SK-N-SH (cell line): ENCODE measurements at places on chromosomes 5 and 9.

DNA sequence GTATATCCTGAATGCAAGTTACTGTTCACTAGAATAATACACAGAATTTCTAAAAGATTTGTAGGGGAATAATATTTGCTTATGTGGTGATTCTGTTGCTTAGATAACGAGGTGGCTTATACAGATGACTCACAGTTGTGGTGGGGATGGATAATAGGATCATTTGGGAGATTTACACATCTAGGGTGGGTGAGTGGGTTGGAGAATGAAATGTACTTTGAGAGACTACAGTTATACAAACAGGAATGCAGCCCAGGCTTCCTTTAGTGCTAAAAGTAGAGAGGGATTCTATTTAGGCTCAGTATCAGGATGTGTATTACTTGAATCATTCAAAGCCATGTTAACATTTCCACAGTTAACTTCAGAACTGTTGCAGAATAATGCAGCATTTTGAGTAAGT lies 1.8 kb downstream of the CTXN3 start:
- H3K27me3 ChIP-seq: peaks cover 28% of the 10 kb centered on the region; the same call in 1 of the 2 replicates
- H3K4me3 ChIP-seq: no peak overlapping the region
- H3K4me1 ChIP-seq: no peaks in the 10 kb centered on the region
- H3K27ac ChIP-seq: no peak overlapping the region
- DNase-seq: no peak

DNA sequence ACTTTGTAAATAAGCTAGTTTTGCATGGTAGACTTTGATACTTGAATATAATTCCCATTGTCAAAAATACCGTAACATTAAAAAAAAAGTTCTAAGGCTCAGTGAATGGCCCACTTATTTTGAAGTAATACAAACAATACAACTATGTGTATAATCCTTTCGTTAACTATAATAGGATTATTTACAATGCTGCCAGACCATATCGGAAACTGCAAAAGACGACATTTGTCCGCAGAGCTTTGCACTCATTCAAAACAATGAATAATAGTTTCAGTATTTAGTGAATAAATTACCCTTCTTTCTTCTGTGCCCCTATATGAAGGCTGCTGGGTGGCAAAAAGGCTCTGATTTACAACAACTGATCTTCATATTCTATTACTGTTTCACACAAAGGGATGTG lies 121.8 kb downstream of the DROSHA start:
- H3K27ac ChIP-seq: no peak overlapping the region
- H3K4me1 ChIP-seq: peaks cover 49% of the 10 kb centered on the region

DNA sequence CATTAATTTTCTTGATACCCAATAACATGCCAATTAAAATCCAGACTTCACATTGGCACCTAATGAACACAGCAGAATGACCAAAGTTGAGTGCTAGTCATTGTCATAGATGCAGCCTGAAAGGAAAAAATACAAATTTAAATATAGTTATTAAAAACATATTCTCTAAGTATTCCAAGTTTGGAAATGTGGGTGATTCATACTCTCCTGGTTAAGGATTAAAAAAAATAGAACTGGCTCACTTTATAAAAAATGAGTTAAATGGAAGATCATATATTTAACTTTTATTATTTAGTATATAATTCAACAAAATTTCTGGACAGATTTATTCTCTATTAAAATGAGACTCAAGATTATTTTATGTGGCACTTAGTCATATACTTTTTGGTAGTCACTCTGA lies 33.2 kb upstream of the RICTOR start:
- H3K4me1 ChIP-seq: no peaks in the 10 kb centered on the region
- DNase-seq: no peak
- no peaks in the 10 kb centered on the region; the same call in 1 of the 2 replicates for H3K27me3 ChIP-seq
- no peaks in the 10 kb centered on the region for H3K36me3 ChIP-seq
- H3K27ac ChIP-seq: no peak overlapping the region

GRCh38 chr5:139388198-139388821 lies 1.4 kb downstream of the MZB1 start:
- no peaks in the 10 kb centered on the region for H3K36me3 ChIP-seq
- no peaks in the 10 kb centered on the region for H3K4me1 ChIP-seq
- H3K27me3 ChIP-seq: peaks cover 5% of the 10 kb centered on the region; the same call in 1 of the 2 replicates
- no peak overlapping the region for H3K27ac ChIP-seq

DNA sequence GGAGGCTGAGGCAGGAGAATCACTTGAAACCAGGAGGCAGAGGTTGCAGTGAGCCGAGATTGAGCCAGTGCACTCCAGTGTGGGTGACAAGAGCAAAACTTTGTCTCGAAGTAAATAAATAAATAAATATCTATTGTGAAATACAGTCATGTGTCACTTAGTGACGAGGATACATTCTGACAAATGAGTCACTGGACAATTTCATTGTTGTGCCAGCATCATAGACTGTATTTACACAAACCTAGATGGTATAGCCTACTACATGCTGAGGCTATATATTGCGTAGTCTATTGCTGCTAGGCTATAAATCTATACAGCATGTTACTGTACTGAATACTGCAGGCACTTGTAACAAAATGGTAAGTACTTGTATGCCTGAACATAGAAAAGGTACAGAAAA lies 61.1 kb upstream of the CCL21 start:
- no peak overlapping the region for H3K27ac ChIP-seq
- no peaks in the 10 kb centered on the region for H3K4me1 ChIP-seq
- DNase-seq: no peak
- no peaks in the 10 kb centered on the region for H3K36me3 ChIP-seq

- peaks cover 32% of the 10 kb centered on the region for H3K4me1 ChIP-seq
- DNase-seq: peak; percentile 99
- no peaks in the 10 kb centered on the region for H3K27me3 ChIP-seq
- H3K4me3 ChIP-seq: peak within 1 kb of the TSS; percentile 86
- no peaks in the 10 kb centered on the region for H3K36me3 ChIP-seq
Observed at GRCh38 chr9:136245219-136246150, at the start of gene QSOX2. Gene QSOX2 (minus strand): TSS chr9:136245812. CDS start chr9:136245803, 9 bp downstream.

DNA sequence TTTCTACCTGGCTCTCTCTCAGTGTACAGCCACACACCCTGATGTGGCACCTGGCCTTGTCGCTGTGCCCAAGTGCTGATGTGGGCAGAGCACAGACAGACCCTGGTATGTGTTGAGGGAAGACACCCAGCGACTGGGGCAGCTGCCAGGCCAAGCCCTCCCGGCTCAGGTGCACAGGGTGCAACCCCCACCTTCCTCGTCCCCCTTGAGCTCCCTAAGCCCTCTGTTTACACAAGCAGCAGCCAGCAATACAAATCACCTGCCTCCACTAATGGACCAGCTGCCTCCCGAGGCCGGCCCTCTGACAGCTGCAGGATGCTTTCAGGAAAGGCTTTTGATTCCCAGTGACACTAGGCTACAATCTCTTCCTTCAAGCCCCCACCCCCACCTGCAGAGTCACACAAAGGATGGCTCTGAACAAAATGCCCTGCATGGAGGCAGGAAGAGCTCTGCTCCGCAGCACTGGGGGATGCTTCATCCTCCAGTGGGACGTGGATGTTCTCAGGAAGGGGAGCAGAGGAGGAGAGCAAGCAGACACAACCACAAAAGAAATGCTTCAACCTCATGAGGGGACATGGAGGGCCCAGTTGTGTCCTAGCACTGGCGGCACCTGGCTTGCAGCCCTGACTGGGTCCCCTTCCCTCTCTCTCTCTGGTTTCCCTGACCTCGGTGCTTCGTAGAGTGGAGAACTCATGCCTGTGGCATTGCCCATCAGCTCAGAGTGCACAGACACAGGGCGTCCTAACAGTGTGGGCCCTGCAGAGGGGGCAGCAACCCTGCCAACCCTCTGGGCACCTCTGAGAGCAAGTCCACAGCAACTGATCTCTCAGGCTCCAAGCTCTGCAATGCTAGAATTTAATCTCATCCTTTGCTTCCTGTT lies 140.8 kb downstream of the BARX1 start:
- no peaks in the 10 kb centered on the region for H3K4me1 ChIP-seq
- no peaks in the 10 kb centered on the region for H3K27me3 ChIP-seq
- DNase-seq: peak; percentile 38
- no peak overlapping the region for H3K4me3 ChIP-seq
- H3K27ac ChIP-seq: no peak overlapping the region
- no peaks in the 10 kb centered on the region for H3K36me3 ChIP-seq

DNA sequence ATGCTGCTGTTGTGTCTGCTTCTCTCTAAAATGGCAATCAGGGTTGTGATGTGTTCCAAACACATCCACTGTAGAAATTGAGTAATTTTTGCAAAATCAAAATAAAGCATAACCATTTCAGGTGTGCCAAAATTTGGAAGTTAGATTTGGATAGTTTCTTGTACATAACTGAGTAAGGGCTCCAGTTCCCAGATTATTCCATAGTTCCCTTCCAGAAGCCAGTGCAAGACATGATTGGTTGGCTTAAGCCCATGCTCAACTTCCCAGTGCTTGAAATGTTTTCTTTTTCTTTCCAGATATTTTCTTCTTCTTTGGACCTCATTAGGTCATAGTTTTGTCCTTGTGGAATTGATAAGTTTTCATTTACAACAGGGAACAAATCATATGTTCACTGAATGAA lies 64.2 kb downstream of the SNCAIP start:
- DNase-seq: no peak
- no peaks in the 10 kb centered on the region for H3K4me1 ChIP-seq
- H3K27ac ChIP-seq: no peak overlapping the region
- H3K36me3 ChIP-seq: no peaks in the 10 kb centered on the region
- no peak overlapping the region for H3K4me3 ChIP-seq

- H3K4me3 ChIP-seq: no peak overlapping the region
- DNase-seq: no peak
- H3K27ac ChIP-seq: no peak overlapping the region
- no peaks in the 10 kb centered on the region for H3K27me3 ChIP-seq
Observed at GRCh38 chr5:3642231-3642630, 46.6 kb downstream of the IRX1 start.

DNA sequence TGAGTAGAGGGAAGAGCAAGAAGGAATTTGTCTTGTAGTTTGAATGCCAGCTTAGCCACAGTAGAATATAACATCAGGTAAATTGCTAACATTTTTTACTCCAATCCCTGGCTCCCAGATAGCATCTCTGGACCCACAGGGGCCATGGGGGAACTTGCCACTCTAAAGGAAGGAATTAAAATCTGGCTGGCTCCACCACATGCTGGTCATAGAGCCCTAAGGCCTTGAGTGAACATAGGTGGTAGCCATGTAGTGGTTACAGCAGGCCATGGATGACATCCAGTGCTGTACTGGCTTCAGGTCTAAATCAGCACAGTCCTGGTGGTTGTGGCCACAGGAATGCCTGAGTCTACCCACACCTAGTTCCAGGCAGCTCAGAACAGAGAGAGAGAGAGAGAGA lies 109.9 kb upstream of the RGMB start:
- H3K4me1 ChIP-seq: no peaks in the 10 kb centered on the region
- H3K4me3 ChIP-seq: no peak overlapping the region
- no peaks in the 10 kb centered on the region for H3K27me3 ChIP-seq
- H3K27ac ChIP-seq: no peak overlapping the region
- DNase-seq: no peak
- H3K36me3 ChIP-seq: no peaks in the 10 kb centered on the region

DNA sequence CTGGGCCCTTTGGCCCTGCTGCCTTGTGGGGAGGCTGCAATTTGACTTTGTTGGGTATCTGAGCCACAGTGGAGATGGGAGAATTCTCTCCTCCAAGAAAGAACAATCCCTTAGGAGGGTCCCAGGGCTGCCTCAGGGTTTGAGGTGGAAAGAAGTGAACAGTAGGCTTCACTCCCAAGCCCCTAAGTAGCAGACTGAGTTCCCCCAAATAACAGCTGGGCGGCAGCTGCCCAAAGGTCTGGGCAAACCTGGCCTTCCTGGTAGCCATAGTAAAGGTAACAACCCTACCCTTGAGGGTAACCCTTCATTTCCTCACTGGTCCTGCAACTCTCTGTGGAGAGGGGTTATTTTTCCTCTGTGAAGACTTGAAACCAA lies 746 bp downstream of the RGS3 start:
- H3K4me1 ChIP-seq: no peaks in the 10 kb centered on the region
- H3K36me3 ChIP-seq: no peaks in the 10 kb centered on the region
- DNase-seq: no peak
- no peak overlapping the region for H3K27ac ChIP-seq
- H3K27me3 ChIP-seq: no peaks in the 10 kb centered on the region

GRCh38 chr5:179887095-179887494 lies 20.6 kb downstream of the TBC1D9B start:
- peaks cover 73% of the 10 kb centered on the region for H3K36me3 ChIP-seq
- no peak overlapping the region for H3K27ac ChIP-seq
- no peaks in the 10 kb centered on the region for H3K27me3 ChIP-seq
- H3K4me1 ChIP-seq: no peaks in the 10 kb centered on the region

DNA sequence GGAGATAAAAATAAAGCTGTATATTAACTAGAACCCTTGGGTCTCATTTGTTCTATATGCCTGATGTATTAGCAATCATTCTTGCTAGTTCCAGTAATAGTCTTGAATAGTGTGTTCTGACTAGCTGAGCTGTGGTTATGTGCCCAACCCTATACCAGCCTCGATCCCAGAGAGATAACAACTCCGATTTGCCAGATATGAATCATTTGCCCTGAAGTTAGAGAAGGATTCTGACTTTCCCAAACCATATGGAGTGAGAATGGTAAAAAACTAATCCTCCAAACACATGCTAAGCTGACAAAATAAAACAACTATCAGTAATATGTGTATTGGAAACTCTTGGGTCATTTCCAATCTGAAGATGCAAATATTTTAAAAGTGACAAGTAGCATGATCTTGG lies 64.8 kb downstream of the ALDH1A1 start:
- H3K4me3 ChIP-seq: no peak overlapping the region
- 0 out of 2 replicates have a peak, but pooled peaks cover 5% of the 10 kb centered on the region for H3K27me3 ChIP-seq
- no peak for DNase-seq
- no peaks in the 10 kb centered on the region for H3K4me1 ChIP-seq
- no peaks in the 10 kb centered on the region for H3K36me3 ChIP-seq

- peak; percentile 30 for DNase-seq
- peak overlapping the region; percentile 28 for H3K4me3 ChIP-seq
- peaks cover 9% of the 10 kb centered on the region; the same call in 1 of the 2 replicates for H3K4me1 ChIP-seq
- H3K27me3 ChIP-seq: no peaks in the 10 kb centered on the region
Observed at GRCh38 chr9:119963798-119964372, 594.6 kb upstream of the BRINP1 start.

- H3K36me3 ChIP-seq: no peaks in the 10 kb centered on the region
- DNase-seq: no peak
- H3K4me3 ChIP-seq: no peak overlapping the region
- H3K4me1 ChIP-seq: peaks cover 6% of the 10 kb centered on the region; the same call in 1 of the 2 replicates
- no peak overlapping the region for H3K27ac ChIP-seq
Observed at GRCh38 chr5:135218790-135219568, 180.1 kb downstream of the MACROH2A1 start.

DNA sequence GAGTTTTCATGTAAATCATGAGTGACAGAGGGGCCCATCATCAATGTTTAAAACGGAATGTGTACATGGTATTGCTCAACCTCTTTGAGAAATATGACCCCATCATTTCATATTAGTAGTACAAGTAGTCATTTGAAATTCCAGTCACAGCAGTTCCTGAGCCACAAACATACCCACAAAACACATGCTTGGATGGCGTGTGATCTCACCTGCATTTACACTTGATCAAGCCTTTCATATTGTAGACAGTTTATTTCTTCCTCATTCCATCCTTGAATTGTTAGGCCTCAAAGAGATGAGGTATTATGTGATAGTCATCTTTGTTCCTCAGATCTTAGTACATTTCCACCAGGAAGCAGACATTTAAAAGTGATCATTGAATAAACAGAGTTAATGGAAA lies 96.8 kb upstream of the TAS2R1 start:
- H3K27me3 ChIP-seq: no peaks in the 10 kb centered on the region
- DNase-seq: no peak
- no peaks in the 10 kb centered on the region for H3K4me1 ChIP-seq

GRCh38 chr5:98656125-98656795 lies 117.2 kb upstream of the RGMB start:
- no peak overlapping the region for H3K27ac ChIP-seq
- no peaks in the 10 kb centered on the region for H3K4me1 ChIP-seq
- H3K27me3 ChIP-seq: no peaks in the 10 kb centered on the region
- DNase-seq: no peak
- no peak overlapping the region for H3K4me3 ChIP-seq
- H3K36me3 ChIP-seq: no peaks in the 10 kb centered on the region
